ENCODE measurements at places on chromosomes 1 and 21.

DNA sequence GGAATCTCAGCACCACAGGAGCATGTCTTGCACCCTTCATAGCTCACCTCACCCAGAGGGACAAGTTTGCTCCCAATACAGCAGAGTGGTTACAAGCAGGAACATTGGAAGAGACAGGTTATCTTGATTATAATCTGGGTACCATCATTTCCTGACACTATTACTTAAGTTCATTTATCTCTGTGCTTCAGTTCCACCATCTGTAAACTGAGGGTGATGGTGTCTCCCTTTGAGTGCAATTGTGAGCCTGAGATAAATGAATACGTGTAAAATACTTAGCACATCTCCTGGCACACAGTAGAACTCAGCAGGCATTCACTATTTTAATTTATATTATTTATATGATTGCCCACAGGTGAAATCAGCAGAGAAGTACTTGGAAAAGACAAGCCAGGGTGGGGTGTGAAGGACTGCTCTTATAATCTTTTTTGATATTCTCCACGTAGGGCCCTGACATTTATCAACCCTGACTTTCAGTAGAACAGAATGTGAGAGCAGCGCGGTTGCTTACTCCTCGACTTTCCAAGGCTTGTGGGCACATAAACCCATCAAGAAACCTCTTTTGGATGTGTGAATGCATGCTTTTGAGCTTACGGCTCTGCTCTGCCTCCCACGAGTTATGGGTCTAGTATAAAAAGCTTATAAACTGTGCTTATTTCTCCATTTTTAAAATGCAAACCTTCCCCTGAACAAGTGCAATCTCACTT, 34.9 kb downstream of the DUSP10 start:
- H3K36me3 ChIP-seq: peaks cover 13% of the 10 kb centered on the region
- H3K27me3 ChIP-seq: no peaks in the 10 kb centered on the region
- no peak overlapping the region for H3K4me3 ChIP-seq

DNA sequence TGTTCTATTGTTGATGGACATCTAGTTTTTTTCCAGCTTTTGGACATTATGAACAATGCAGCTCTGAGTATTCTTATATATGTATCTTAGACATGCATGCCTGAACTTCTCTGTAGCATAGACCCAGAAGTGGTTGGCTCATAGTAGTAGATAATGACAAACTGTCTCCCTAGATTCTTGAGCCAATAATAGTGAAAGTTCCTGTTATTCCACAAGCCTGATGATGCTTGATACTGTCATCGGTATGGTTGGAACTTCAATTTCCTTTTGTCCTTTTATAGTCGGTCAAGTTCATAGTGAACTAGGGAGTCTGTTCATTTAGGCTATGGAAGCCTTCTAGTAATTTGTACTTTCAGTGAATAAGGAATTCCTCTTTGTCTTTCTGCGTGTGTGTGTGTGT, 56.8 kb downstream of the MTR start:
- H3K4me1 ChIP-seq: no peaks in the 10 kb centered on the region
- H3K27me3 ChIP-seq: no peaks in the 10 kb centered on the region
- H3K4me3 ChIP-seq: no peak overlapping the region
- no peak for DNase-seq
- H3K27ac ChIP-seq: no peak overlapping the region

GRCh38 chr1:232766904-232767303, 38.3 kb upstream of the MAP10 start:
- H3K4me1 ChIP-seq: no peaks in the 10 kb centered on the region
- no peaks in the 10 kb centered on the region for H3K36me3 ChIP-seq
- peaks cover 8% of the 10 kb centered on the region for H3K27me3 ChIP-seq

GRCh38 chr1:89381618-89382017, 17.8 kb downstream of the GBP6 start:
- H3K27ac ChIP-seq: no peak overlapping the region
- H3K4me1 ChIP-seq: no peaks in the 10 kb centered on the region
- no peaks in the 10 kb centered on the region for H3K36me3 ChIP-seq
- DNase-seq: no peak

DNA sequence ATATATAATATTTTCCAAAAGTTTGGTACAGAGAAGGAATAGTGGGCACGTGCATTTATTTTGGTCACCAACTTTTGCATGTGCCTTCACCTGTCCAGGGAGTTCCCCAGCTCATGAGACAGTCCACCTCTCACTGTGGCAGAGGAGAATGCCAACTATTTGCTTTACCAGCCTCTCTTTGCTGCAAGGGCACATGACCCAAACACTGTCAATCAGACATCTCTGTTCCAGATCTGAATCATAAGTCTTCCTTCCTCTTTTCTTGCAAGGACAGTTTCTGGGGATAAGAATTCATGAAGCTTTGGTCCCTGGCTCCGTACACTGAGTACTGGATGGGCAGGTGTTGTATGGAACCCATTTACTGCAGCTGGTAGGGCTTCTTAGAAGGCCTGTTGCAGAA, 38.6 kb downstream of the C1orf87 start:
- no peaks in the 10 kb centered on the region for H3K36me3 ChIP-seq
- no peak for DNase-seq
- no peaks in the 10 kb centered on the region for H3K4me1 ChIP-seq
- no peaks in the 10 kb centered on the region for H3K27me3 ChIP-seq

DNA sequence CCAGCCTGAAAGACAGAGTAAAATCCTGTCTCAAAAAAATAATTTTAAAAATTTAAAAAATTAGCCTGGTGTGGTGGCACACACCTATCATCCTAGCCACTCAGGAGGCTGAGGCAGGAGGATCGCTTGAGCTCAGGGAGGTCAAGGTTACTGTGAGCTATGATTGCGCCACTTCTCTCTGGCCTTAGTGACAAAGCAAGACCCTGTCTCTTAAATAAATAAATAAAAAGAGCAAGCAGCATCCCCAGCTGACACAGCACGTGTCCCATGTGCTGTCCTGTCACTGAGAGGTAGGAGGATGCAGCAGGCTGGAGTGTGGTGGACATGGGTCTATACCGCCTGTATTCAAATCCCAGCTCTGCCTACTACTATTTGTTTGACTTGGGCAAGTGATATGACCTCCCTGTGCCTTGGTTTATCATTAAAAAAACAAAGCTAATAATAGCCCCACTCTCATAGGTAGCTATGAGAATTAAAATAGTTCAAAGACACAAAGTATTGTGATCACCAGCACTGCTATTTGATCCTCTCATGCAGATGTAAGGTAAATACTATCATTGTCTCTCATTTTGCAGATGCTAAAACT, 22.2 kb upstream of the ECE1 start:
- no peaks in the 10 kb centered on the region for H3K36me3 ChIP-seq
- no peak for DNase-seq
- H3K27me3 ChIP-seq: no peaks in the 10 kb centered on the region
- H3K4me3 ChIP-seq: no peak overlapping the region
- no peak overlapping the region for H3K27ac ChIP-seq
- peaks cover 49% of the 10 kb centered on the region for H3K4me1 ChIP-seq

GRCh38 chr1:228717081-228717480, 18.2 kb upstream of the RHOU start:
- H3K27ac ChIP-seq: no peak overlapping the region
- no peaks in the 10 kb centered on the region for H3K36me3 ChIP-seq
- no peak overlapping the region for H3K4me3 ChIP-seq
- H3K4me1 ChIP-seq: peaks cover 6% of the 10 kb centered on the region
- no peak for DNase-seq

DNA sequence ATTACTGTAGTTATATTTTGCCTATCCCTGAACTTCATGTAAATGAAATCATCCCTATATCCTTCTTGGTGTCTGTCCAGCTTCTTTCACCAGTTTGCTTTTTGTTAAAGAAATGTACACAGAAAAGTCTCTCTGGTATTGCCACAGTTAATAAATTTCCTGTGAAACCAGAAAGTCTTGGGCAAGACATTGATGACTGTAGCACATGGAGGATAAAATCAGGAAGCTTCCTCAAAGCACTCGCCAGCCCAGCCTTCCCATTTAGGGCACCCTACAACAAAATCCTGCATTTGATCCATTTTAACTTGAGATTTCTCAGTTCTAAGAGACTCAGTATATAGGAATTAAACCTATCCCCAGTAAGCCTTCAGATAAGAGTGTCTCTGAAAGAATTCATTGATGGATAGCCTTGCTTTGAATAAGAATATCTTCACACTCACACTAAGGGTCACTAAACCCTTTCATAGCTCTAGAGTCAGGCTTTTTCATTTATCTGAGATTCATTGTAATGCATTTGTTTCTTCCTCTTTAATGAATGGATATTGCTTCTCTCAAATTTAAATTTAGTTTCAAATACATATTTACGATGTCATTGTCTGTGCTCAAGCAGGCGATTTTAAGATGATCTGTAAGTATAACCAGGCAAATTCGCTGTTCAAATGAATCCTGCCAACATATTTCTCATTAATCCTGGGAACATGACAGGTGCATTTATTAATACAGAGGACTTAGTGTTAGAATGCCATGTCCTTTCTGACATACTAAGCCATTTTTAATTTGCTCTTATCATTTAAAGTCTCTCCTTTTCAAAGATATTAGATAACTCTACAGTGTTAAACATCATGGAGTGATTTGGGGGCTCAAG, 153.1 kb downstream of the GRIK1 start:
- no peaks in the 10 kb centered on the region for H3K36me3 ChIP-seq
- DNase-seq: no peak
- H3K27ac ChIP-seq: no peak overlapping the region
- H3K4me3 ChIP-seq: no peak overlapping the region
- no peaks in the 10 kb centered on the region for H3K27me3 ChIP-seq

DNA sequence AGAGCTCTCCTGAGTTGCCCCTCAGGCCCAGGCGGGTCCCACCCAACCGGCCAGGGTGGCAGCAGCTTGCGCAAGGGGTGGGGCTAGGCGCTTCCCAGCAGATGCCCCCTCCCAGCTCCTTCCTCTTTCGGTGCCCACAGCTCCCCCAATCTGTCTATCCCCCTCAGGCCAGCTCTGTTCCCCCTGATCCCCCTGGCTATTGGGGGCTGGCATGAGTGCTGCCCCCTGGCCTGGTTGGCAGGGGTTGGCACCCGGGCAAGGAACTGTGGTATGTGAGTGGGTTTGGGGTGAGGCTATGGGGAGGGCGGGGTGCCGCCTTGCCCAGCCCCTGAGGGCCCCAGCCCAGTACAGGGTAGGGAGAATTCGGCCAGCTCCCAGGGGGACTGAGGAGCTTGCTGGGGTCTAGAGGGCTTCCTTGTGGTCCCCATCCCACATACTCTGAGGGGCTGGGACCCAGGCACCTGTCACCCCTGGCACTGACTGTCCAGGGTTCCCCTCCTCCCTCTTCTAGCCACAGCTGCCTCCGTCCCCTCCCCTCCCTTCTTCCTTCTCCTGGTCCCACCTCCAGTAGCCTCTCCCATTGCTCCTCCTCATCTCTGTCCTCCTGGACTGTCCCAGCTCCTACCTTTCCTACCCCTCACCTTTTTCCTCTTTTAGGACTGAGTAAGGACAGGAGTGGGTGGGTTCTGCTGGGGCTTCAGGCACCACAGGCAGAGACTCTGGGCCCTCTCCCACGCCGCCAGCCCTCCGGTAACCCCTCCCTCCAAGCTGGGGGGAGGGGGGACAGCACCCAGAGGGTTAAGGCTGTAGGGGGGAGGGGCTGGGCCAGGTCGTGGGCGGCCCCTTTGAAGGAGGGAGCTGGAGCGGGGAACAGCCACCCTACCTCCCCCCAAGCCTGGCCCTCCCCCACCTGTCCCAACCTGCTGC, 5.7 kb downstream of the ZBTB7B start:
- no peak overlapping the region for H3K4me3 ChIP-seq
- H3K36me3 ChIP-seq: no peaks in the 10 kb centered on the region
- no peak overlapping the region for H3K27ac ChIP-seq

GRCh38 chr1:154358519-154358918, 33.2 kb downstream of the ATP8B2 start:
- H3K27me3 ChIP-seq: no peaks in the 10 kb centered on the region
- H3K36me3 ChIP-seq: no peaks in the 10 kb centered on the region
- H3K27ac ChIP-seq: no peak overlapping the region
- no peak for DNase-seq

DNA sequence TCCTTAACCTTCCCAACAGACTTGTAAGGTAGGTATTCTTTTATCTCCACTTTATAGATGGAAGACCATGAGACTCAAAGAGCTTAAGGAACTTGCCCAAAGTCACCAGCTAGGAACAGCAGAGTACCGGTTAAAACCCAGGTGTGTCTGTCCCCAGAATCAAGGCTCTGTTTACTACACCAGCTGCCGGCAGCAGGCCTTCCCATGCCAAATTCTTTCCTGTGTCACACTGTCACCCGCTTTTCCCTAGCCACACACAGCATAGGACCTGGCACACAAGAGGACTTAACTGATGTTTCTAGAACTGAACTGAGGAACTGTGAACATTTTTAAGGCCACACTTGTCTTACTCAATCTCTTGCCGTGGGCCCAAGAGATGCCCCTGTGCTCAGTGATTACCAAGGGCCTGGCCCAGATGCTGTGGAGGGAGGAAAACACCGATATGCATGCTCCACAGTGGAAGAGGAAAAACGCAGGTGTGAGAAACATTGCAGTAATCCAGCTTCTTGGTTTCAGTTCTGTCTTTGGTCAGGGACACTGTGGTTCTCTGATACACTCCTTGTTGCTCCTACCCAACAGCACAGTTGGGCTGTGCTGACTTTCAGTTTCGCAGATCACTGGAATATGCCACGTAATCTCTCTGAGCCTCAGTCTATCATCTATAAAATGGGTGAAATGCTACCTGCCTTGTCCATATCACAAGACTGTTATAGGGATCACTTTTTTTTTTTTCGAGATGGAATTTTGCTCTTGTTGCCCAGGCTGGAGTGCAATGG, 13.9 kb upstream of the LY9 start:
- no peak overlapping the region for H3K27ac ChIP-seq
- H3K4me3 ChIP-seq: no peak overlapping the region
- no peaks in the 10 kb centered on the region for H3K4me1 ChIP-seq
- H3K36me3 ChIP-seq: no peaks in the 10 kb centered on the region
- DNase-seq: no peak
- H3K27me3 ChIP-seq: no peaks in the 10 kb centered on the region

DNA sequence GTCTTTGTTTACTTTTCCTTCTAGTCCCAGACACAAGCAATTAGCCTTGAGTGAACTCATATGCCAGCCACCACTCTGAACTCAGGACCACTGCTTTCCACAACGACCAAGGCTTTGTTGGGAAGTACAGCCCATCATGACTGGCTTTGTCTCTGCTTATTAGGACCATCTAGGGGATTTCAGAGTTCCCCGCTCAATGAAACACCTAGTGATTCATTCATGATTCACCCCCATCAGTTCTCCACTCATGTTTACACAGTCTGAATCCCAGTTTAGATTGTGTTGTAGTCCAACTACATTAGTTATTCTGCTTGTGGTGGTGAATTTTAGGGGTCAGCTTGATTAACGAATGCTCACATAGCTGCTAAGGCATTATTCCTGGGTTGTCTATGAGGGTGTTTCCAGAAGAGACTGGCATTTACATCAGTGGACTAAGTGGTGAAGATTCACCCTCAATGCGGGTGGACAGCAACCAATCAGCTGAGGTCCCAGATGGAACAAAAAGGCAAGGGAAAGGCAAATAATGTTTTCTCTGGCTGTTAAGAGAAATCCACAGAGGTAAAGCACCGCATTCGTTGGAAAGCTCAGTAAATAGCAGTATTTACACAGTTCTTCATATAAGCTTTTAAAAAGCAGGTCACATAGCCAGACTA, 122.7 kb downstream of the RGS21 start:
- H3K27ac ChIP-seq: no peak overlapping the region
- H3K4me1 ChIP-seq: 0 out of 2 replicates have a peak, but pooled peaks cover 3% of the 10 kb centered on the region
- DNase-seq: no peak
- no peaks in the 10 kb centered on the region for H3K36me3 ChIP-seq
- H3K27me3 ChIP-seq: no peaks in the 10 kb centered on the region
- no peak overlapping the region for H3K4me3 ChIP-seq

All from SJCRH30 (cell line).